Hematopoietic multipotent progenitor cell treated with erythropoietin and hydrocortisone succinate and interleukin-3 and kit ligand, for 4 days (in vitro differentiated cells): ENCODE measurements at places on chromosomes 6 and 20.

GRCh38 chr6:127857051-127857637 is 43.7 kb downstream of the THEMIS start:
- no peak for DNase-seq

DNA sequence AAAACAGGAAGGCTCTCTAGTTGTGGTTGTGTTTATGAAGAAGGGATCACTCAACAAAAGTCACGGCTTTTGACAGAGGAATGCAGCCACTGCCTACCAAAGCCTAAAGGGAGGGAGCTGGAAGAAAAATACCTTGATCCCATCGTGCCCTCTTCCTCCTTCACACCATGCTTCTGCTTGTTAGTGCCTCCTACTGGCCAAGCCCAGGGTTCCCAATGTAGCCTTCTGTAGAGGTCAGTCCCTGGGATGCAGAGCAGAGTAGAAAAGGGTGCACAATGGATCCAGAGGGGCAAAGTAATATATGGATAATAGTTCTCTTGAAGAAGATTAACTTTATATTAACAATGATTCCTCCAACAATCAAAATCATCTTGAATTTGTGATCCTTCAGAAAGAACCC is 293.5 kb upstream of the FERMT1 start:
- DNase-seq: peak; percentile 0

DNA sequence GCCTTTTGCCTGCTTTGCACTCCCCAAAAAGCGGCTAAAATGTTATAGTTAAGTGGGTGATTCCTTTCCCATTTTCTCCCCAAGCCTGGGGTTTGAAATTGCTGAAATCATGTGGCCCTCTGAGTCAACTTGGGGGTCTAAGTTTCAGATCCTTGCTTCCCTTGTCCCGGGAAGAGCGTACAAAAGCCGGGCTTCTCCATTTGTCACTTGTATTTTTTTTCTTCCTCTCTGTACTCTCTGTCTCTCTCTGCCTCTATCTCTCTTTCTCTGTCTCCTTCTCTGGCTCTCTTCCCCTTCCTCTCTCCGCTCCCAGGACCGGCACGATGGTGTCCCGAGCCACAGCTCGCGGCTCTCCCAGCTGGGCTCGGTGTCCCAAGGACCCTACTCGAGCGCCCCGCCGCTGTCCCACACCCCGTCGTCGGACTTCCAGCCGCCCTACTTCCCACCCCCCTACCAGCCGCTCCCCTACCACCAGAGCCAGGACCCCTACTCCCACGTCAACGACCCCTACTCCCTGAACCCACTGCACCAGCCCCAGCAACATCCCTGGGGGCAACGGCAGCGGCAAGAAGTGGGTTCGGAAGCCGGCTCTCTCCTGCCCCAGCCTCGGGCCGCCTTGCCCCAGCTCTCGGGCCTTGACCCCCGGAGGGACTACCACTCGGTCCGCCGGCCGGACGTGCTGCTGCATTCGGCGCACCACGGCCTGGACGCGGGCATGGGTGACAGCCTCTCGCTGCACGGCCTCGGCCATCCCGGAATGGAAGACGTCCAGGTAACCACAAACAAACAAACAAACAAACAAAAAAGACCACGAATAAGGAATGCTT is 4.6 kb downstream of the TFAP2B start:
- DNase-seq: no peak

- DNase-seq: no peak
Observed at GRCh38 chr6:79862711-79863110, 84.6 kb downstream of the ELOVL4 start.
